IMR-90 (cell line): ENCODE measurements at places on chromosomes 2 and 18. TPM values are rescaled to one million over a fixed set of nuclear protein-coding genes. Genes with fewer than 3 reads are reported as not detected.

HOXD4 gene
- not detected in 2 replicates for polyA plus RNA-seq

GRCh38 chr2:147373800-147374422 is 470.9 kb upstream of the ACVR2A start:
- no peak for DNase-seq

CPLX4 gene
- not detected in 2 replicates for polyA plus RNA-seq

PFN4 gene
- polyA plus RNA-seq = 0.27 and 0.48 TPM in 2 replicates

GPC1 gene
- 211 and 222 TPM in 2 replicates for polyA plus RNA-seq

DNA sequence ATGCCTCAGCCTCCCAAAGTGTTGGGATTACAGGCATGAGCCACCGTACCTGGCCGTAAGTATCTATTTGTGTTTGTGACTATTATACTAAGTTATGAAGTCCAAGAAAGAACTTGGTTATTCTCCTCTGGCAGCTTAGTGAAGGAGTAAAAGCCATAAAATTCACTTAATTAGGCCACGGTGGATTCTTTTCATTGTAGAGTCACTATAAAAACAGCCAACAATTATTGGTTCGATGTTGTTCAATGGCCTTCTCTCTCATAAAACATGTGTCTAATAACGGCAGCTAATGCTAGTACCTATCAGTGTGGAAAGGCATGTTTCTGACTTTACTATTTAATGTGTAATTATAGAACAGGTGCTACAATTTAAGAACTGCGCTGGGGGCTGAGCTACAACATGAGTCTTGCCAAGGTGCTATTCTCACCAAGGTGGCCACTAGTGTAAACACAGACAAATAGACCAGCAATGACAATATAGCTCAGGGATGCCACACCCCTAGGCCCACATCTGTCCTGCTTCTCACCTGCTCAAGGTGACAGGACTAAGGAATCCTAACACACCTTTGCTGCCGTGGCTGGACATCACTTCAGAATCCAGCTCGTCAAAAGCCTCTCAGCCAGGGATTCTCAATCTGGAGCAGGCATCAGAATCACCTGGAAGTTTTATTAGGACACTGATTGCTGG is 17.2 kb downstream of the ATP8B1 start:
- no peak for DNase-seq

CETN1 gene
- polyA plus RNA-seq = not detected in 2 replicates

- no peak for DNase-seq
Observed at GRCh38 chr2:53460347-53460746, 307.3 kb upstream of the CHAC2 start.

- DNase-seq = peak; percentile 97
Observed at GRCh38 chr2:58107803-58108710, 61.5 kb downstream of the VRK2 start.

GRCh38 chr2:230907361-230908091 is 17.5 kb downstream of the GPR55 start:
- DNase-seq = no peak

GRCh38 chr2:65370387-65371073 is 61.9 kb downstream of the SPRED2 start:
- no peak for DNase-seq

RNF125 gene
- polyA plus RNA-seq = 0.09 and 0.10 TPM in 2 replicates

PPP1R1C gene
- polyA plus RNA-seq = 0.10 and 0.34 TPM in 2 replicates

MAP3K19 gene
- not detected in 2 replicates for polyA plus RNA-seq

GRCh38 chr2:174874085-174874484 is 109.8 kb upstream of the CHRNA1 start:
- no peak for DNase-seq

- peak; percentile 68 for DNase-seq
Observed at GRCh38 chr2:15636972-15637785, 45.5 kb downstream of the DDX1 start.

DNA sequence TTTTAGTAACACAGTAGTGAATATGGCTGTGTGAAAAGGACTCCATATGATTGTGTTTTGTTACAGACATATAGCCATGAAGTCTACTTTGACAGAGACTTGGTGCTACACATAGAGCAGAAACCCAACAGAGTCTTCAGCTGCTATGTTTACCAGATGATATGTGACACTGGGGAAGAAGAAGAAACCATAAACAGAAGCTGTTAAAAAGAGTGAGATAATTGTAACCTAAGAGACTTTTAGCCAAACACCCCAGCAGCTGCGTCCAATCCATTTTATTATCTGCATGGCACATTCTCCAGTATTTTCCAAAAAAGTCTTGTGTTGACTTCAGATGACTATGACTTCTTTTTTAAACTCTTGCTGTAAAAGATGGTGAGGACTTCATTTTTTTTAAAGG is 41.4 kb upstream of the CYBRD1 start:
- DNase-seq = no peak

- DNase-seq = no peak
Observed at GRCh38 chr2:169139993-169140767, 70.8 kb downstream of the DHRS9 start.

PARD3B gene
- polyA plus RNA-seq = 2.5 and 3.3 TPM in 2 replicates

DNA sequence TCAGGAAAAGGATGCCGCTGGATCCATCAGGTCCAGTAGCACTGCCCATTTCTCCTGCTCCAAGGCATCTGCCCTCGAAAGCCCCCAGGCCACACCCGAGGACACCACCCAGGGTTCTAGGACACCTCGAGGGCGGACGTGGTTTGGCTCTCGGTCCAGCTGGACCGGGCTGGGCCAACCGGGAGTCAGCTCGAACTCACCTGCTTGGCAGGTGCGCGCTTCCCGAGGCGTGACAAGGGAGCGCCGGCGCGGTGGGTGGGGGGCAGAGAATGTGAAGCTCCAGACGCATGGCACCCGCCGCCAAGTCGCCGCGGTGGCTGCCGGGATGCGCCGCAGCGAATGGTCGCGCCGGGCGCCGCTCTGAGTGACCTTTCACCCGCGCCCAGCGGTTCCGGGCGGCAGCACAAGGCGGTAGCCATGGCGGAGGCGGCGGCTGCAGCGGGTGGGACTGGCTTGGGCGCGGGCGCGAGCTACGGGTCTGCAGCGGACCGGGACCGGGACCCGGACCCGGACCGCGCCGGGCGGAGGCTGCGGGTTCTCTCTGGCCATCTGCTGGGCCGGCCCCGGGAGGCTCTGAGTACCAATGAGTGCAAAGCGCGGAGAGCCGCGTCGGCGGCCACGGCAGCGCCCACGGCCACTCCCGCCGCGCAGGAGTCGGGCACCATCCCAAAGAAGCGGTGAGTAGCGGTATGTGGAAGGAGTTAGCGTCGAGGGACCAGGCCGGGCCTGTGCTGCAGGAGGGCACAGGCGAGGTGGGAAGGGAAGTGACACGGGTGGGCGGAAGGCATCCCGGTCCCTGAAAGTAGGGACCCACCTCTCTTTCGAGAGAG is at the start of gene AGPS:
AGPS (plus strand) TSS at position 401 of the 830 bp plus-strand sequence; CDS start at position 418, 17 bp downstream.
- peak; percentile 52 for DNase-seq

UNC80 gene
- not detected in 2 replicates for polyA plus RNA-seq

DNA sequence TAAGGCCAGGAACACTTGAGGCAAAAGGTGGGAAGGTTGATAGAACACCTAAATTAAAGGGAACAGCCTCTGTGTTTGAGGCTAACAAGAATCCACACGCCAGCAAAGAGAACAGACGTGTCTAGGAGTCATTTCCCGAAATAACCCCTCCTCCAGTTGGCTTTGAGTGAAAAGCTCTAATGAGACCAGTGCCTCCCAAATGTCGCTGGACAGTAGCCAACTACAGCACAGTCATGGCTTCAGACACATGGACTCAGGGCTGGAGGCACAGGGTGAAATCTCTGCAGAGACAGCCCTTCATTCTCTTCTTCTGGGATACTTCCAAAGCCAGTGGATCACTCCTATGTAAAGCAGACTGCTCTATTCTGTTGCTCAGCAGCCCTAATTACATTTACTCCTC is 49.6 kb downstream of the SOWAHC start:
- peak; percentile 28 for DNase-seq

DNA sequence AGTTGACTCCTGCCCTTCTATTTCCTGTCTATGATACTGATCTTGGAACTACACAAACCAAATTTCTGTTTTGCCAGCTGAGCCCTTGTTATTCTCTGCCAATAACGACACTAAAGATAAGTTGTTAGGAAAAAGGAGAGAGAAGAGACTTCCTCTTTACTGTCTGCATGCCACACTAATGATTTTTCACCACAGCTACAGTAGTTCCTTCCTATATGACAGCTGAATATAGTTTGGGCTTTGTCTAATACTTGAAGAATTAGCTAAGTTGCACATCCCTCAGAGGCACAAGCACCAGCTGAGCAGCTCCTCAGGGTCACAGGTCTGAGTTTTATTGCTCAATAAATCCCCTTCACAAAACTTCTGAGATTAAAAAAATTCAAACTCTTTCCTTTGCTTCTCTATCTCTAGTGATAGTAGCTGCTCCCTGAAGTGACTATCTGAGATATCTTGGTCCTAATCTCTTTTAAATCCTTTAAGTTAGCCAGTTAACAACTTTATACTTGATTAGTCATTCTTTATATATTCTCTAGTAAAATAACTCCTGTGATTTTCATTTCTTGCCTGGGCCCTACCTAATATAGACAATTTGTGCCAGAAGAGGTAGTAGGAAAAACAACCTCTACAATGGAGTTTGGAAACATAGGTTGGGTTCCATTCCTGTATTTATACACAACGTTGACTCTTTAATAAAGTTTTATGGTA is 253.0 kb upstream of the CNTNAP5 start:
- DNase-seq = no peak

DNA sequence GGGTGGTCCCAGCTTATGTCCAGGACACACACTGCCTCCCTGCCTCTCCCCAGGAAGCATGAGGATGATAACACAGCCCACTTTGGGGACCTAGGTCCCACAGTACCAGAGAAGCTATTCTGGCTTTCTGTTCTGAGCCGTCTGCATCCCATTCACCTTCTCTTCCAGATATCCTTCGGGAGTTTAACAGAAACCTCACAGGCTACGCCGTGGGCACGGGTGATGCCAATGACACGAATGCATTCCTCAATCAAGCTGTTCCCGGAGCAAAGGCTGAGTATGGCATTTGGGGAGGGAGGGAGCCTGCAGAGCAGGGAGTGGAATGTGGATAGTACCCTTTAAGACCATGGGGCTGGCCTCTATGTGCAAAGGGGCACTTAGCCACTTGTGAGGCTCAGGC is 102.6 kb downstream of the PLB1 start:
- no peak for DNase-seq

- DNase-seq = no peak
Observed at GRCh38 chr18:31701744-31702143, 17.4 kb upstream of the B4GALT6 start.

DNA sequence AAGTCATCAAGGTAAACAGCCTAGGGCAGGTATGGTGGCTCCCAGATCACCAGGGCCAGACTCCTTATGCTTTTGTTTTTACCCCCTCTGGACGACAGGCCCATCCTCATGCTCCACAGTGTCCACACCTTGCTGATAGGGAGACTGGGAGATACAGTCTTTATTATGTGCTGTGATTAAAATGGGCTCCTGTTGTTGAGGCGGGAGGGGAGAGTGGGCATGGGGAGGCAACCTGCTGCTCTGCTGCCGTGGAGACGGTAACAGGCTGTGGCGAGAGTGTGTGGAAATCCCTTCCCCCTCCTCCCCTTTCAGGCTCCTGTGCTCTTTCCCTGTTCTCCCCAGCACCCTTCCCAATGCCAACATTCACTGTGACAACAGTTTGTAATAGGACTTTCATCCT is 38.2 kb upstream of the PNO1 start:
- no peak for DNase-seq

DNA sequence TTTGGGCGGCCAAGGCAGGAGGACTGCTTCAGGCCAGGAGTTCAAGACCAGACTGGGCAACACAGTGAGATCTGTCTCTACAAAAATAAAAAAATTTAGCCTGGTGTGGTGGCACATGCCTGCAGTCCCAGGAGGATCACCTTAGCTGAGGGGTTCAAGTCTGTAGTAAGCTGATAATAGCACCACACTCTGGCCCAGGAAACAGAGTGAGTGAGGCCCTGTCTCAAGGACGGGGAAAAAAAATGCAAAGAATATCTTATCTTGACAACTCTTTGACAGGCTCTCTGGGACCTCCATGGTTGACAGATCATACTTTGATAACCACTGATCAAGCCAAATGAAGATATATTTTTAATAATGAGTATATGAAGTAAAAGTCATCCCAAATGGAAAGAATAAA is 22.7 kb downstream of the USP34 start:
- no peak for DNase-seq

- no peak for DNase-seq
Observed at GRCh38 chr18:54945576-54946125, 13.6 kb downstream of the CCDC68 start.

GPR39 gene
- 4.4 and 5.4 TPM in 2 replicates for polyA plus RNA-seq

GRCh38 chr2:102486941-102487702 is 14.1 kb downstream of the SLC9A4 start:
- DNase-seq = no peak

DNA sequence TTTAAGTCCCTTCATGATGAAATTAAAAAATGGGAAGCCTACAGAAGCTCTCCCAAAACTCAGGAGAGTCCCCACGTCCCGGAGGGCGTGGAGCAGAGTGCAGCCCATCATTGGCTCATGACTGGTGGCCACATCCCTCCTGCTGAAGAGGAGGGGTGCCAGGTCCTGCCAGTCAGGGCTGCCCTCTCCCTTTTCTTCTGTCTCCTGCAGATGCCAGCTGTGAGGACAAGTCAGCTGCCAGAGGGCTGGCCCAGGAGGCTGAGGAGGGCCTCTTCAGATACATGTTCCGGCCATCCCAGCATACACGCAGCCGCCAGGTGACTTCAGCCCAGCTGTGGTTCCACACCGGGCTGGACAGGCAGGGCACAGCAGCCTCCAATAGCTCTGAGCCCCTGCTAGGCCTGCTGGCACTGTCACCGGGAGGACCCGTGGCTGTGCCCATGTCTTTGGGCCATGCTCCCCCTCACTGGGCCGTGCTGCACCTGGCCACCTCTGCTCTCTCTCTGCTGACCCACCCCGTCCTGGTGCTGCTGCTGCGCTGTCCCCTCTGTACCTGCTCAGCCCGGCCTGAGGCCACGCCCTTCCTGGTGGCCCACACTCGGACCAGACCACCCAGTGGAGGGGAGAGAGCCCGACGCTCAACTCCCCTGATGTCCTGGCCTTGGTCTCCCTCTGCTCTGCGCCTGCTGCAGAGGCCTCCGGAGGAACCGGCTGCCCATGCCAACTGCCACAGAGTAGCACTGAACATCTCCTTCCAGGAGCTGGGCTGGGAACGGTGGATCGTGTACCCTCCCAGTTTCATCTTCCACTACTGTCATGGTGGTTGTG is 2.6 kb downstream of the INHA start:
- no peak for DNase-seq

DNA sequence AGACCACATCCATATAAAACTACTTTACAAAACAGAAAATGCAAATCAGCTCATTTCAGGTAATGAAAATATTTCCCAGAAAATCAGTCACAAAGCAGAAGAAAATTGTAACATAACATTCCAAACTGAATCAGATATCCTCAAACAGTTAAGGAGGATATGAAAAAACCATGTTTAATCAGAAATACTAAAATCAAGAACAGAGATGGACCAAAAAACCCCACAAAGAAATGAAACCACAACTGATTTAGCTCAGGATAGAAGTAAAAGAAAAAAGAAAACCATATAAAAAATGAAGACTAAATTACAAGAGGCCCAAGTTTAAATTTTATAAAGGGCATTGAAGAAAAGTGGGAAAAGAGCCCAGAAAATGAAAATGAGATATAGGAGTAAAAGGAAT is 102.9 kb downstream of the RAB3GAP1 start:
- DNase-seq = no peak
